ENCODE measurements at places on chromosomes 3 and 15.

DNA sequence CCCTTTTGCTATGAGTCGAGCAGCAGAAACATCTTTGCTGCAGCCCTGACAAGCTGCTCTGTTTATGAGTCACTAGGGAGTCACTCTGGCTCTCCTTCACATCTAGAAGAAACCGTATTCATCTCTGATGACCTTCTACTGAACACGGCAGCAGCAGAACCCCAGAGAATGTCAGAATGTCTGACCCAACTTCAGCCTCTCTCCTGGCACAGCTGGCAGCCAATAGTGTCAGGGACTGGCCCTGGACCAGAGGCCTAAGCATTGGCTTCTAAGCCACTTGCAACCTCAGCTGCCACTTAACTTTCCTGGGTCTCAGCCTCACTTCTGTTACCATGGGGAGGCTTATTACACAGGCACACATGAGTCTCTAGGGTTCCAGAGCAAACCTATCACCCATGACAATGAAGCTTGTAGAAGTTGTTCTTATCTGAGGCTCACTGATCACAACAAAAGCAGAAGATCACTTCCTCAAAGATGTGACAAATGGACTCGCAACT lies 184.1 kb upstream of the TLE3 start:
- DNase-seq = peak; percentile 76

DNA sequence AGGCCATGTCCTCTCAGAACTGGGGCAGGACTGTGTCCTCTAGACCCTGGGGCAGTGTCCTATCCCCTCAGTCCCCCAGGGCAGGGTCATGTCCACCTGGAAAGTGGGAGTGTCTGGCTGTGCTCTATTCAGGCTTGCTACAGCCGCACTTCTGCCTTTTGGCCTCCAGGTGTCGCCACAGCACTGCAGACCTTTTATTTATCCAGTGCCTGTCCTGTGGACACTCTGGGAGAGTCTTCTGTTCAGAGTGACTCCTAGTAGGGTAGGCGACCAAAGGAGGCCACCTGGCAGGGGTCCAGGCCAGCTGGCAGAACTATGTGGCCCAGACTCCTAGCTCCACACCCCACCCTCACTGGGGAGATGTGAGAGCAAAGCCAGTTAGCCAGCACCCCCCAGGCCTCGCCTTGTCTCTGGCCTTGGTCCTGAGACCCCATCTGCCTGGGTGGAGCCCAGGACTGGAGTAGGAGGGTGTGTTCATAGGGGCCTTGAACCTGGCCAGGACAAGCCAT lies 3.9 kb downstream of the TMIE start:
- peak; percentile 69 for DNase-seq

DNA sequence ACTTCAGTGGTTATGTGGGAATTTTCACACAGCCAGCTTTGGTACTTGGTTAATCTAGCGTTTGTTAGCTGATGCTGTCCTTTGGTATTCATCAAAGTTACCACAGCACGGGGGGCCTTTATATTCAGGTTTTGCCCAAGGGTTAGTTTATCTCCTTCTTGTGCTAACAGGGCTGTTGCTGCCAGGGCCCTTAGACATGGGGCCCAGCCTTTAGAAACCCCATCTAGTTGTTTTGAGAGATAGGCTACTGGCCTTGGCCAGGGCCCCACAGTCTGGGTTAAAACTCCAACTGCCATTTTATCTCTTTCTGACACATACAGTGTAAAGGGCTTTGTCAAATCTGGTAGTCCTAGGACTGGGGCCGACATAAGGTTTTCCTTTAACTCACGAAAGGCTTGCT lies 7.5 kb upstream of the DNAAF4 start:
- DNase-seq = no peak

- no peak for DNase-seq
These were observed 495.4 kb downstream of the FOXP1 start for GRCh38 chr3:71088019-71088708.

DNA sequence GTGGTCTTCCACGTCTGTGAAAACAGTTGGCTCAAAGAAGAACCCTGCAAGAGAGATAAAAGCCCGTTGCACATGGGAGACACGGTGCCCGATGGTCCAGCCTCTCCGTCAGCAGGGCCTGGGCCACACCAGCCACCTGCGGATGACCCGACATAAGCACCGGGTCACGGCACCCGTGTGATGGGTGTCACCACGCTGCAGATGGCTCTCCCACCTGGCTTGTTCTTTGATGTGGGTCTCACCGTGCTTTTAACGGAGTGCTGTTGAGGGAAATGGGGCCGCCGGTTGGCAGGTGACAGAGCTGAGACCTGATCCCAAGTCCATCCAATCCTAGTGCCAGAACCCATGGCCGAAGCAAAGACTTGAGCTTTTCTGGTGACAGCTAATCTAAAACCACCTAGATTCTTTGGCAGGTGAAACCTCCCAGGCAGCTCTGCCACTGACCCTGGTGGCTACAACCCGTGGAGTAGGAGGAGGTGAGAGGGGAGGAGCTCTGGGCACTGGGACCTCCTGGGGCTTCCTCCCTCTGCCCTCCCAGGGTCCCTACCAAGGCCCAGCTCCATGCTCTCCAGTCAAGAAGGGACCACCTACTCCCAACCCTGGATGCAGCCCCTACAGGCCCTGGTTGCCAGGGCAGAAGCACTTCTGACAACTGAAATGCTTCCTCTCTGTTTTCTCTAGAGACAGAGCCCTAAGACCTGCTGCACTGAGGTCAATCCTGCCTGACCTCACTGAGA lies 23.4 kb upstream of the SLC41A3 start:
- DNase-seq = no peak

- no peak for DNase-seq
These were observed 49.5 kb downstream of the DZIP1L start for GRCh38 chr3:138065949-138066348.

DNA sequence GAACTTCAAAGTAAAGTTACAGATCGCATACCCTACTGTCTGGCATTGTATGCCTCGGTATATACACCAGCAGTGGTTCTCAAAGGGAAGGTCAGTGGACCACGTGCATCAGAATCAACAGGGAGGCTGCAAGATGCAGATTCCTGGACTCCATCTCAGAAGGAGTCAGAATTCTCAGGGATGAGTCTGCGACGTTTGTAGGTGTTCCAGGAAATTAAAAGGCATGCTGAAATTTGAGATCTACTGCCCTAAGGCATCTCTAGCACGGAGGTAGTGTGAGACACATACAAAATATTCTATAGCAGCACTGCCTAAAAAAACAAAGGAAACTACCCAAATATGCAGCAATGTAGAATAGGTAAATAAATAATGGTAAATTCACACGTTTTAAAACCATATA lies 136.8 kb upstream of the BNIP2 start:
- DNase-seq = peak; percentile 17

Measured in HT1080 (cell line).